ENCODE measurements at places on chromosomes 7 and 10. TPM values are rescaled to one million over a fixed set of nuclear protein-coding genes. Genes with fewer than 3 reads are reported as not detected.

The ADRA2A gene
- total RNA-seq: not detected

The TMEM176B gene
- not detected for total RNA-seq

The DOCK4 gene
- total RNA-seq: 0.21 TPM

The GFRA1 gene
- total RNA-seq: 0.20 TPM

The LRRN3 gene
- 29.6 TPM for total RNA-seq

The OR13A1 gene
- total RNA-seq: not detected

The AZGP1 gene
- total RNA-seq: not detected

The LIPF gene
- total RNA-seq: not detected

The EN2 gene
- not detected for total RNA-seq

The HOXA10 gene
- total RNA-seq: not detected

The CHST3 gene
- 0.88 TPM for total RNA-seq

The ABCA13 gene
- not detected for total RNA-seq

The ADARB2 gene
- not detected for total RNA-seq

The NKX1-2 gene
- not detected for total RNA-seq

The TEX36 gene
- total RNA-seq: not detected

The IFRD1 gene
- total RNA-seq: 85.2 TPM

The CH25H gene
- not detected for total RNA-seq

The SKIDA1 gene
- total RNA-seq: not detected

The ITGA8 gene
- total RNA-seq: not detected

The POLL gene
- total RNA-seq: 31.4 TPM

The ELN gene
- total RNA-seq: not detected

The CALHM1 gene
- not detected for total RNA-seq

The LARP4B gene
- total RNA-seq: 87.4 TPM

The ODAD2 gene
- not detected for total RNA-seq

The ZC3HAV1L gene
- total RNA-seq: 22.6 TPM
